ENCODE measurements at places on chromosomes 2 and 18.
A peak's percentile ranks its signal among the peaks of the same experiment; 100 is the strongest.

DNA sequence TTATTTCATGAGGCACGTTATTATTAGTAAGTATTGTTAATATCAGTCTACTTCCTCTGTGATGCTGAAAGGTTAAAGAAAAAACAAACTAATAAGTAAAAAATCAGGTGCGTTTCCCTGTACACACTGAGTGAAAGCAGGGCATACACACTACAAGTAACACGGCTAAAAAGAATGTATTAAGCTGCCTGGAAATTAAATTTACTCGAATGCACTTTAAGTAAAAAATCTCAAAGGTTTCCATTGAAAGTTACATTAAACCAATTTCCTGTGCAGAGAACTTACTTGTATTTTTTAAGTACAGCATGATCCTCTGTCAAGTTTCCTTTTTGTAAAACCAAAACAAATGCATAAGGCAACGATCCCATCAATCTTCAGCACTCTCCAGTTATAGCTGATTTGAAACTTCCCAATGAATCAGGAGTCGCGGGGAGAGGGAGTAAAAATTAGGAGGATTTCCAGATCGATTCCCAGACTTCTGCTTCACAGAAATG lies 633 bp downstream of the BCL2 start:
- DNase-seq: no peak

DNA sequence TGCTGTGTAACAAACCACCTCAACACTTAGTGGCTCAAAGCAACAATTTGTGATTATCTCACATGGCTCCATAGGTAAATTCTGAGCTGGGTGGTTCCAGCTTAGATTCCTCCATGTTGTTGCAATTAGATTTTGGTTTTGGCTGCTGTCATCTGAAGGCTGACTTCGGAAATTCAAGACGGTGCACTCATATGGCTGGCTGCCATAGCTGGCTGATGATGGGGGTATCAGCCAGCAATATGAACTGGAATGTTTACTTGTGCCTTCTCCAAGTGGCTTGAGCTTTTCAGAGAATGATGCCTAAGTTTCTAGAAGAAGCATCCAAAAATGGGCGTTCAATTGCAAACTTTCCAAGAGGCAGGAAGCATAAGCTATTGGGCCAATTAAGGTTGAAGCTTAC lies 213.1 kb downstream of the GCA start:
- no peak for DNase-seq

- DNase-seq: no peak
These were observed 46.3 kb downstream of the PSD4 start for GRCh38 chr2:113219889-113220641.

GRCh38 chr2:151914989-151915628 lies 86.9 kb upstream of the ARL5A start:
- DNase-seq: no peak

DNA sequence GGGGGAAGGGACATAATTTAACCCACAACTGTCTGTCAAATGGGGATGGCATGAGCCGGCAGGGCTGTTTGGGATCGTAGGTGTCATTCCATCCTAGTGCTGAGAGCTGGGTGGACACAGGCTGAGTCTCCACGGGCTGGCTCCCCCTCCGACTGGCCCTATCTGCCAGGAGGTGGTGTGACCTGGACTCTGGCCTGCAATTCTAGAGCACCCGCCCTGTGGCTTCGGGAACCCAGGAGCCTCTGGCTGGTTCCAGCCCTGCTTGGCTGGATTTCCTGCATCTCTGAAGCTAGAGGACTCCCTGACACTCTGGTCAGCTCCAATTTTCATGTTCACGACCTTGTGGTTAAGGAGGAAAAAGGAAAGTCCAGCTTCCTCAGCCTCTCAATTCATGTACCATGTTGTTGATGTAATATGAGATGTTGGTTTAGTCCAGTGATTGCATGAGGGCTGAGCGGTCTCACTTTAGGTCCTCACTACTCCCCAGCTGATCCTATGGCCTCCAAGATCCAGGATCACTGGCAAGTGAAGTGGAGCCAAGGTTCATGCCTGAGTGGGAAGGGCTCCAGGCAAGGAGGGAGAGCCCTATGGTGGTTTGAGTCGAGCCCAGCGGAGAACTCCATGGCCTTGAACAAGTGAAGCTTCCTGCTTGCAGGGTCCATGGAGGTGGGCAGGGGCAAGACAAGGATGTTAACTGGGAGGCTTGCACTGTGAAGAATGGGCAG lies 169.1 kb downstream of the NDUFA10 start:
- DNase-seq: no peak

GRCh38 chr2:160365716-160366367 lies 127.8 kb downstream of the RBMS1 start:
- no peak for DNase-seq

- DNase-seq: peak; percentile 70
These were observed 1.2 kb downstream of the GATA6 start for GRCh38 chr18:22170421-22171257.

- no peak for DNase-seq
These were observed 42.9 kb upstream of the LPIN2 start for GRCh38 chr18:3055816-3056215.

GRCh38 chr2:60259781-60260180 lies 293.7 kb downstream of the BCL11A start:
- DNase-seq: no peak

GRCh38 chr2:69911985-69912563 lies 2.8 kb upstream of the MXD1 start:
- peak; percentile 40 for DNase-seq

- peak; percentile 20 for DNase-seq
These were observed 172.8 kb downstream of the VAPA start for GRCh38 chr18:10086458-10087210.

- no peak for DNase-seq
These were observed 6.8 kb downstream of the SLC38A11 start for GRCh38 chr2:164948540-164948939.

- DNase-seq: no peak
These were observed 33.6 kb upstream of the B3GNT7 start for GRCh38 chr2:231361701-231362554.

DNA sequence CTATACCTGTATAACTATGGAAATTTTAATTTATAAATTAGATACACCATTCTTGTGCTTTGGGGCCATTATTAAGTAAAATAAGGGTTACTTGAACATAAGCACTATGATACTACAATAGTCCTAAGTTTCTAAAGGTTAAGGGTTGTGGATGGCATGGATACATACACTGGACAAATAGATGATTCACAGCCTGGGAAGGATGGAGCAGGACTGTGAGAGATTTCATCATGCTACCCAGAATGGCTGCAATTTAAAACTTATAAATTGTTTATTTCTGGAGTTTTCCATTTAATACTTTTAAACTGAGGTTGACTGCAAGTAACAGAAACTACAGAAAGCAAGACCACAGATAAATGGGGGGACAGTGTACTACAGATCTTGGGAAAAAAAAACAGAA lies 295.8 kb upstream of the ZNF804A start:
- DNase-seq: no peak

DNA sequence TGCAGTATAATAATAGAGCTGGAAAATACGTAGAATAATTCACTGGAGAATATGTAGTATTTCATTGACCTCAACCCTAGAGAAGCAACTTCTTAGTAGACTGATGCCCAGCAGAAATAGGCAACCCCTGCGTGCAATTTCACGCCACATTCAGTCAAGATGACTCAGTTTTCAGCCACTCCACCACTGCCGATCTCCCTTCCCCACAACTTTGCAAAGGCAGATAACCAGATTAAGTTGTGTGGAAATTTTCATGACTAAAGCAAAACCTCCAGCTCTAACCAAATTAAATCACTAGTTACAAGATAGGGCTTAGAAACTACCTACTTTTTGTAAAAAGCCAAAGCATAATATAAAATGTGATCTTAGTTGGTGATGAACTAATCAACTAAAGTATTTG lies 63.3 kb upstream of the STK17B start:
- DNase-seq: peak; percentile 63

DNA sequence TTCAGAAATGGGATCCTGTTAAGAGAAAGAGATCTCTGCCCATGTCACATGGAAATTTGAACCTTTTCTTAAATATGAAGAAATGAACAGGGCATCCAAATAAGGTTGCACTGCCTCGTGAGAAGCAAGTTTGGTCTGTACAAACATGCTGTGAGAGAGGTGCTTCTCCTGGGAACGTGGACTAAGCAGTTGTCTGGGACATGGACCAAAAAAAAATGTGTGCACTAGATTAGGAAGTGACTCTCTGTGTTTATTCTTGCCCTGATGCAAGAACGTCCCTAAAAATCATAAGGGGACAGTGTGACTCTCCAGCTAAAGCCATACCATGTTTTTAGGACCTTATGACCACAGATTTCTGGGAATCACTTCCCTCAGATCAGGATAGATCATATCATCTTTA lies 23.7 kb upstream of the GCG start:
- DNase-seq: no peak

GRCh38 chr18:67954594-67954993 lies 438.1 kb upstream of the DSEL start:
- no peak for DNase-seq

DNA sequence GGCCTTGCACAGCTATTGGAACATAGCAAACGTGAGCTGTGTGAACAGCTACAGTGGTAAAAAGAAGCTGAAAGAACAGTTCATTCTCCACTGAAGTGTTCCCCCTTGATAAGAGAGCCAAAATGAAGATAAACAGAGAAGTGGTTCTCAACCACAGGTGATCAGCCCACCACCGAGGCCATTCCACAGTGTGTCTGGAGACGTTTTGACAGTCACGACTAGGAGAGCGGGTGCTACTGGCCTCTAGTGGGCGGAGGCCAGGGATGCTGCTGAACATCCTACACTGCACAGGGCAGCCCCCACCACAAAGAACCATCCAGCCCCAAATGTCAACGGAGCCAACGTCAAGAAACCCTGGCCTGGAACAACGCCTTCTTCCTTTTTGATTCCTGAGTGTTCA lies 38.4 kb downstream of the ADCY3 start:
- DNase-seq: no peak

GRCh38 chr2:237486819-237487448 lies at the start of gene MLPH:
TSS of gene MLPH (plus strand) at chr2:237487251. CDS start at chr2:237493427, 6,176 bp downstream.
- peak; percentile 69 for DNase-seq

GRCh38 chr2:175003875-175004729 lies 1.1 kb downstream of the CHN1 start:
- no peak for DNase-seq

GRCh38 chr2:99775585-99775984 lies 285.8 kb upstream of the REV1 start:
- DNase-seq: no peak

- DNase-seq: no peak
These were observed 204.4 kb upstream of the RASGRP3 start for GRCh38 chr2:33272001-33272400.

DNA sequence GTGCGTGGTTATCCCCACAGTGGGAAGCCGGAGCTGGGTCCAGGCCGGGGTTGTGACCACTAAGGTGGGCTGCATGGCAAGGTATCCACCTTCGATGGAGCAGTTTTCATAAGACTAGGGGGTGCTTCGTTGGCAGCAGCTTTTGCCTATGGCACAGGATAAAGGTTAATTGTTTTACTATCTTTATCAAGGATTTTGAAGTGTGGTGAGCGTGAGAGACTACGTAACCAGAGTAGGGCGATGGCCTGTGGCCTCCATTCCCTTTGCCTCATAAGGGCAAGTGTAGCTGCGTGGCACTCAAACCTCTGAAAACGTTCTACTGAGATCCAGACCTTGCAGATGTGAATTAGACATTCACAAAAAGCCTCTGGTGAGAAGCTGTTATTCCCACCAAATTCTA lies 206.6 kb downstream of the ACKR3 start:
- no peak for DNase-seq

GRCh38 chr18:62716619-62717168 lies 1.4 kb downstream of the PHLPP1 start:
- DNase-seq: peak; percentile 24

All from mammary epithelial cell (primary cell).